ENCODE measurements at places on chromosomes 2 and 18.
A peak's percentile ranks its signal among the peaks of the same experiment; 100 is the strongest.

DNA sequence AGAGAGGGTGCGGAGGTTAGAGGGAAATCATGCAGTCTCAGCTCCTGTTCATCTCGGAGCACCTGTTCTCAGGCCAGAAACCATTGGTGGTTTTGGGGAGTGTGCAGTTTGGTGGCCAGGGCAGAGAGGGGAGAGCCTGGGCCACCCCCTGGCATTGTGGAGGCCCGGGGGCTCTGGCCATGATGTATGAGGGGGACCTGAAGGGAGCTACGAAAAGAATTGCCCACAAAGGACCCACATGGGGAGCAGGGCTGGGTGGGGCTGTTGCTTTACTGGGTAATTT is 87.7 kb downstream of the DGKD start:
- no peak for DNase-seq

DNA sequence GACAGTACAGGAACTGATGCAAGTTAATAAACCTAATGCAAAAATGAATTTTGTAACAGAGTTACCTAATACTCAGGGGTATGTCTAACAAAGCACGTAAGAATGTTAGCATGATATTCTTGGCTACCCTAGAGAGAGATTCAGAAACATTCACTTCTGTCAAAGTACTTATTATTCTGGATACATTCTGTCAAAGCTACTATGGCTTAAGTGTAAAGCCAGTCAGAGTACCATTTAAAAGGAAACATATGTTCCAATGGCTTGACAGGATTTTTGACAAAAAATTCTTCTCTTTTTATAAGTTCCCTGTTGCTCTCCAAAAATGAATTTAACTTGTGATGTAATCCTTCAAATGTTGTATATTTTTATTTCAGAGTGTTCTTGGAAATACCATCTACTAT is 85.5 kb downstream of the PIGN start:
- no peak for DNase-seq

GRCh38 chr2:112187046-112187715 is 49.0 kb downstream of the FBLN7 start:
- DNase-seq: no peak

DNA sequence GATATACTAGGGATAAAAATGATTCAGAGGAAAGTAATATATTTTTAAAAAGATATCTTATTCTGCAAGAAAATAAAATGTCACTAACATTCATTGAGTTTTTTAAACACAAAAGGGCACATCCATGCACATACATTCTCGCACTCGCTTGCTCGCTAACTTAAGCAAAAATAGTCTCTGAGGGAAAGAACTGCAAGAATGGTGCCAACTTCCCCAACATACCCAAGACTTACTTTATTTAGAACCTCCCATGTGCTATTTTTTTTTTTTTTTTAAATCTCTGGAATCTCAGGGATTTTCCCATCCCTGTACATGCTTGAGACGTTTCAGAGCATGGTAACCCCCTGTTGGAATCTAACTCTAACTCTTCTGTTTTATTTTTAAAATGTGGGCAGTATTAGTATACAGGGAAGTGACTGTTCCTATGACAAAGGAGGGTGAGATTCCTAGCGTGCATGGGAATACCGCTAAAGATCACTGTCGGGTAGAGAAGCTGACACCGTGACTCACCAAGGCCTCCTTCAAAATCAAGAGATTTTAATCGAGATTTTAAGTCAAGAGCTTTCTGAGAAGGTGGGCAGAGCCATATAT is 187.9 kb upstream of the ZEB2 start:
- DNase-seq: no peak

- DNase-seq: no peak
Measured at GRCh38 chr2:54613794-54614257, 109.6 kb upstream of the EML6 start.

GRCh38 chr2:63465633-63466032 is 122.6 kb downstream of the WDPCP start:
- no peak for DNase-seq

GRCh38 chr18:4854671-4855070 is 342.4 kb downstream of the AKAIN1 start:
- DNase-seq: no peak

- DNase-seq: no peak
Measured at GRCh38 chr2:157627594-157628476, 829 bp downstream of the ACVR1C start.

DNA sequence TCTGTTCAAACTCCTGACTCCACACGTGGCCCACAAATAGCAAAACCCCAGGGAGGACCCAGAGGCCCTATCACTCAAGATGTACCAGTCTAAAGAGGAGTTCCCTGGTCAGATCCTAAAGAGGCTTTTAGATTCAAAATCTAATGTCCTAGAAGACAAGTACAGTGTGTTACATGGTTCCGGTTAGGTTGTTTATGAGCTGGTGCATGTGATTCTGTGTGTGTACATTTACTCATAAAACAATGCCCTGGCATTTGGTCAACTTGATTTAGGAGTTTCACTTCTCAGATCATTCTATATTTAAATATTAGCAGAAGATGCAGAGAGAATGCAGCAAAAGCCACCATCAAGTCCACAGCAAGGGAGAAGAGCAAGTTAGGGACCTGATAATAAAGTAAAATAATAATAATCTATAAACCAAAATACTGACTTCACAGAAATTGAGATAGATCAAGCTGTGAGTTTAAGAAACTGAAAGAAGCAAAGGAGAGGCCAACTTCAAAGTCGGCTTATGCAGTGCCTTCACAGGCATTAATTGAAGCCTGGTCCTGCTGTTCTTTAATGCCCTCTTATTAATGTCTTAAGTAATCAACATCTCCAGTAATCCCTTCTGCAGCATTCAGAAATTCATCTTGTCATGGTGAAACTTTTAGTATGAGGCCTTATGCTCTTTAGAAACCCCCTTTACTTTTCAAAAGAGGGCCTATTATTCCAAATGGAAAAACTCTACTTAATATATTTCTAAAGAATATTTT is 4.2 kb upstream of the AP1S3 start:
- DNase-seq: no peak

GRCh38 chr2:19865151-19865550 is 36.6 kb downstream of the TTC32 start:
- DNase-seq: no peak

DNA sequence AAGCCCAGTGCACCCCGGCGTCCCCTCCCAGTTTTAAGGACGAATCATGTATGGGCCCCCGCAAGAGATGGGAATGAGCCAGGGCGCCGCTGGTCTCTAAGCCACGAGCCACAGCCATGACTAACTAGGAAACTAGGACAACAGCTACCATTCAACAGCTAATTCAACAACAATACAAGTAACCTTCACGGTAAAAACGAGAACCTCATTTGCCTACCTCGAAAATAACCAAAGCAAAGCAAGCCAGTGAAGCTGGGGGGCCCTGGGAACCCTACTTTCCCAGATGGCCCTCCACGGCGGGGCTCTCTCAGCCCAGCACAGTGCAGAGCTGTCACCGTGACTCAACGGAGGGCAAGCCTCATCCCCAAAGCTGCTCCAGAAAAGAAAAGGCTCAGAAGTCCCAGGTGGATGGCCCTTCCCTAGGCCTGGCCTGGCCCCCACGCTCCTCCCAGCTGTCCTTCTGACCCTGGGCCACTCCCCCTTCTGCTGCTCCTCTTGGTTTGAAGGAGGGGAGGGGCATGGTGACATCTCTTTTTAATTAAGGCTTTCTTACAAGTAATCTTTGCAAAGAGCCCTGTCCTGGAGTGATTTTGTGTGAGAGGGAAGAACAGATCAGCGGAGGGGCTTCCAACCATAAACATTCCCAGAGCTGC is 126.3 kb downstream of the HDAC4 start:
- no peak for DNase-seq

- no peak for DNase-seq
Measured at GRCh38 chr2:215486291-215487001, 50.6 kb upstream of the FN1 start.

DNA sequence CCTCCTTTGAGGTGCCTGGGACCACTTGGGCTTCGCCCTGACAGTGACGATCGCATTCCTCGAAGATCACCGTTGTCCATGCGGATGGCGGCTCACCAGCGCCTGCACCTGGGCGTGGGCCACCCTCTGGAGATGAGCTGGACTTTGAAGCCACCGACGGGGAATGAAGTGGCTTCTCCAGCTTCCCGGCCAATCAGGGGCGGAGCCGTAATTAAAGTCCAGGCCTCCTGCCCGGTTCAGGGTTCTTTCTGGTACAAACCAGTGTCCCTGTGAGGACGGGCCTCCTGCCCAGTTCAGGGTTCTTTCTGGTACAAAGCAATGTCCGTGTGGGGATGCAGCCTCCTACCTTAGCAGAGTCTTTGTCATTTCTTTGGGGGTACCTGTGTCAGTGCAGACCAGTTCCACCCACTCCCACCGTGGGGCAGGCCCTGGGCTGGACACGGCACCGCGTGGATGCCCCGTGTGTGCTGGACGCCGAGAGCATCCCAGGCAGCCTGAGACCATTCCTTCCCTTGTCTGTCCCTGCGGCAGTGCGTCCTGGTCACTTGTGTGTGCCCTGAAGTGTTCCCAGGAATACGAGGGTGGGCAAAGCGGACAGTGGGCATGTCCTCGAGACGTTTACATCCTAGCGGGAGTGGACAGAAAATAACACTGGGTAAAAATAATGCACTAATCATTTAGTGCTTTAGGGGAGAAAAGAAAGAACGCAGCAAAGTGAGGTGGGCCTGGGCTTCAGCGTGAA is 55.0 kb downstream of the KCNG2 start:
- no peak for DNase-seq

DNA sequence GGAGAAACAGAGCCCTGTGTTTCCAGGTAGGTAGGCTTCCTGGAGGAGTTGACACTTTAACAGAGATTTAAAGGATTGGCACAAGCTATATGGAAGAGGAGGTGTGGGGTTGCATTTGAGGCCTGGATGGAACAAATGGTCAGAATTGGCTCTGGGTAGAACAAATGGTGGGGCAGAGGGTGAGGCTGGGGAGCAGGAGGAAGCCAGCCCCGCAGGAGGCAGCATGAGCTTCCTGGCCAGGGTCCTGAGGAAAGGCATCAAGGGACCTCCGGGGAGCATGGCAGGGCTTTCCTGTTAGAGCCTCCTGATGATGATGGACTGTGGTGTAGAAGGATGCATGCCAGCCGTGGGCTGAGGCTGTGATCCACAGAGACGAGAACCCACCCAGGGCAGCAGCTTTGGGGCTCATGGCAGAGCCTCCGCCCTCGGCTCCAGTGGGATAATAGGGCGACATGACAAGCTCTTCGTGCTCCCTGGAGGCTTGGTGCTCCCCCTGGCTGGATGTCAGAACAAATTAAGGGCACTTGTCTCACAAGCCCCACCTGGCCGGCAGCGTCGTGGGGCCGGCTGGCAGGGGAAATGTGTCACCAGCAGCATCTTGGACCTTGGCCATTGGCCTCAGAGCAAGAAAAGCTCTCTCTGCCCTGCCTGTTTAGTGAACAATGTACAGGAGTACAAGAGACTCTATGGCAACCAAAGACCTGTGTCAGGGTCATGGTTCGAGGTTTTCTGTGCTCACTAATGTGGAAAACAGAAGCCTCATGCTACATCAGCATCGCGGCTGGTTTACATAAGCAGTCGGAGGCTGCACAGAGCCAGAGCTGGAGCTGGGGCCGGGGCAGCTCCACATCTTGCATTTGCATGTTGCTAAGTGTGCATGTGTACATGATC is 153.5 kb downstream of the MYCN start:
- DNase-seq: no peak

- DNase-seq: no peak
Measured at GRCh38 chr2:132654335-132654734, 15.7 kb downstream of the LYPD1 start.

- no peak for DNase-seq
Measured at GRCh38 chr2:33134791-33135560, 188.2 kb downstream of the LTBP1 start.

DNA sequence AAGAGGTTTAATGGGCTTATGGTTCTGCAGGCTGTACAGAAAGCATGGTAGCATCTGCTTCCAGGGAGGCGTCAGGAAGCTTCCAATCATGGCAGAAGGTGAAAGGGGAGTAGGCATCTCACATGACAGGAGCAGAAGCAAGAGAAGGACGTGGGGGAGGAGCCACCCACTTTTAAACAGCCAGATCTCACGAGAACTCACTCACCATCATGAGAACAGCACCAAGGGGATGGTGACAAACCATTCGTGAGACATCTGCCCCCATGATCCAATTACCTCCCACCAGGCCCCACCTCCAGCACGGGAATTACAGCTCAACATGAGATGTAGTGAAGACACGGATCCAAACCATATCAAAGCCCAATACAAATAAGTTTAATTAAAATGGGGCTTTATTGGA is 113.8 kb downstream of the ATL2 start:
- no peak for DNase-seq

DNA sequence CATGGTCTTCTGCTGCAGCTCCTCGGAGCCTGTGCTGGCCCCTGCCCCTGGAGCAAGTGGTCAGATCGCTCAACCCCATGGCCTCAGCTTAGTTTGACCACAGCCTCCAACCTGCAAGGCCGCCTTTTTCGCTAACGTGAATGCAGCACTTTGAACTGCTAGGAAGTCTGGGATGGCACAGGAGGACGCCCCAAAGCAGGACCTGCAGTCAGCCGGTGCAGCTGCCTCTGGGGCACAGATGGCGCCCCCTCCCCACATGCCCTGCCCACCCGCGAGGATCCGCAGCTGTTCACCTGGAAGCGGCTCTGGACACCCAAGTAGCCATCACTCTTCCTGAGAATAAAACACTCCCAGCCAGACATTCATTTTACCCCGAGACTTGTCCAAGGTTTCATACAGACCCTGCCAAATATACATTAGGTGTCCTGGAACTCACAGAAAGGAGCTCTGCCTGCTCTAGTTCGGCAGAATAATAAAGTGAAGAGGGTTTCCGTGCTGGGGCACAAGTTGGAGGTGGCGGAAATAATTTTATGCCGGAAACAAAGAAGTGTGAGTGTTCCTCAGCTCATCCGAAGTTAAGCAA is 510.1 kb downstream of the EIPR1 start:
- no peak for DNase-seq

GRCh38 chr2:241863536-241863954 is 4.9 kb upstream of the PDCD1 start:
- peak; percentile 50 for DNase-seq

GRCh38 chr18:46406539-46406932 is 250.5 kb downstream of the LOXHD1 start:
- no peak for DNase-seq

GRCh38 chr18:23281626-23282436 is 146.5 kb downstream of the CABLES1 start:
- DNase-seq: no peak

- DNase-seq: no peak
Measured at GRCh38 chr2:186327251-186327868, 158.7 kb upstream of the ZC3H15 start.

DNA sequence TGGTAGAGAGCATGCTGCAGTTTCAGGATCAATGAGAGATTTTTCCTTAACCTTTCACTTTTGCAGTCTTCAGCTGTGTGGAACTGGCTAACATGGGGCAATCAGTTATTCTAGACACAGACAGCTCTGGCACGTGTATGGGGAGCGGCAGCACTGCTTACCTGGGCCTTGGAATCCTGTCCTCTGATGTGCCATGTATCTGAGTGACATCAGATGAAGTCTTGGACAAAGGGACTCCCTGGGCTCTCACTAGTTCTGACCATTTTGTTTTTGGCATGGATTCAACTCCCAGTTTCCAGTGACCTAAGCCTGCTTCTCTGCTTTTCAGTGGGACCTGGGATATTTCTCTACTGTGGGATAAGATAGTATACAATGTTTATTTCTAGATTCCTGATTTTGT is 54.3 kb downstream of the RNF144A start:
- DNase-seq: no peak

GRCh38 chr18:58527952-58528287 is 101.0 kb downstream of the ALPK2 start:
- no peak for DNase-seq

Data from stimulated activated CD4-positive, alpha-beta T cell treated with anti-CD3 and anti-CD28 coated beads, TNF-alpha, amount 100 ng/mL, for 24 hours (primary cell).